ENCODE measurements at places on chromosomes 4 and X. TPM values are rescaled to one million over a fixed set of nuclear protein-coding genes. Genes with fewer than 3 reads are reported as not detected.

Gene CYLC1
- total RNA-seq, result not detected

GRCh38 chrX:9707306-9708033 is 58.2 kb downstream of the GPR143 start:
- DNase-seq, result peak; percentile 58

DNA sequence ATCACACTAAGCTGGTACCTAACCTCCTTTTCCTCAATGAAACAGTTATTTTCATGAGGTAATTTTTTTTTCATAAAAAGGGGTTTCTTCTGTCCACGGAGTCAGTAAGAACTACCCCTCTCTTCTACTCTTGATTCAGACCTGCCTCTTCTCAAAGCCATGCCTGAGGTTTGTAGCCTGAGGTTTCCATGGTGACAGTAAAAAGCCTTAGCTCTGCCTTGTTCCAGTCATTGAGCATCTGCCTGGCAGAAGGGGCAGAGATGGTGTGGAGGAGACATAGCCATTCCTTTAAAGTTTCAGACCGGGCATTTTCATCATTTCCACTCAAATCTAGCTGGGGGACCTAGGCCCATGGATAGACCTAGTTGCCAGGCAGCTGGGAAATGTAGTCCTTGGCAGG is 135.5 kb downstream of the REPS2 start:
- no peak for DNase-seq

DNA sequence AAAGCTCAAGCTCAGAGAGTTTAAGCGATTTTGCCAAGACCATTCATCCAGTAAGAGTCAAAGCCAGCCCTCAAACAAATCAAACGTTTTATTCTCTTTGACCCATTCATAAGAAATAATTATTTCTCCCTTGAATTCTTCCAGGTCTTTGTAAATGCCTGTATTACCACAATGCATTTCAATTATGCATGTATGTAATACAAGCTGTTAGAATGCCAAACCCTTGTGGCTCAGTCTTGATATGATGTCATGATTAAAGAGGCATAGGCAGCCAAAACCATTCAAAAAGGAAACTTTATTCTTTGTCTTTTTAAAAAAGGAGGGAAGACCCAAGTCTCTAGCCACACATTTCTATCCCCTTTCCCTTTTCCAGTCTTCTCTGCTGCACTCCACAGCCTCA is 56.5 kb upstream of the PGM2 start:
- no peak for DNase-seq

DNA sequence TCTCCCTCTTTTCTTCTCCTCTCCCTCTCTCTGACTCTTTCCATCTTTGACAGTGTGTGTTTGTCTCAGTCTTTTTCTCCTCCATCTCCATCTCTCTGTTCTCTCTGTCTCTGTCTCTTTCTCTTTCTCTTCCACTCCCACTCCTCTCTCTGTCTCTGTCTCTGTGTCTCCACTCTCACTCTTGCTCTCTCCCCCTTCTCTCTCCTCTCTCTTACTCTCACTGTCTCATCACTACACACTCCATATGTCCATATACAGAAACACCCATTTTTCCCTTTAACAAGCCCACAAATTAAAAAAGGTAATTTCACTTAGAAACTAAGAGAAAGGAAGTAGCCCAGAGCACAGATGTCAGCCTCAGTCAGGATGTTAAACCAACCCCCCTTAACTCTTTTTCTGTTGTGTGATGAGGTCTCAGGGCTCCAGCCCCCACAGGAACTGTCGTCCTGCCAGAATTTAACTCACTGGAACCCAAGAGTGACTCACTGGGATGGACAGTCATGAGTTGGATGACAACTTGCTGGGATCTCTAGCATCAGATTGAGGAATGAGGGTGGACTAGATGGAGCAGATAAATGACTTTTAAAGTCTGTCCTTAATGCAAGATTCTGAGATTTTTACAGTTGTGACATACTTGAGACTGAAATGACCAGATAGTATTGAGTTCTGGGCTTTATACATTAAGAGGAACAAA is 27.5 kb downstream of the OTUD6A start:
- DNase-seq, result no peak

DNA sequence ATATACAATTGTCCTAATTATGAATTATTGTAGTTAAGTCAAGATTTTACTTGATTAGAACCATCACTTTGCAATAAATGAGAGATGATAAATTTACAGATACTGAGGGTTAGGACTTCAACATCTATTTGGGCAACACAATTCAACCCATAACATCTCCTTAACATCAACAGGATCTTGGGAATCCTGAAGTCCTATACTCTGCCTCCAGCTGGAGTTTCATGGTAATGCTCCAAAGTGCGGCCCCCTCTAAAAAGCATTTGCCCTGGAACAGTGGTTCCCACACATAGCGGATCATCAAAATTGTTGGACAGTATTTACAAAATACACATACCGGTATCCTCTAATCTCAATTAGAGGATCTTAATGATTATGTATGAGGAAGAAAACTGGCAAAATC is 618.6 kb downstream of the CENPC start:
- peak; percentile 38 for DNase-seq
